ENCODE measurements at places on chromosomes 3 and 15.

DNA sequence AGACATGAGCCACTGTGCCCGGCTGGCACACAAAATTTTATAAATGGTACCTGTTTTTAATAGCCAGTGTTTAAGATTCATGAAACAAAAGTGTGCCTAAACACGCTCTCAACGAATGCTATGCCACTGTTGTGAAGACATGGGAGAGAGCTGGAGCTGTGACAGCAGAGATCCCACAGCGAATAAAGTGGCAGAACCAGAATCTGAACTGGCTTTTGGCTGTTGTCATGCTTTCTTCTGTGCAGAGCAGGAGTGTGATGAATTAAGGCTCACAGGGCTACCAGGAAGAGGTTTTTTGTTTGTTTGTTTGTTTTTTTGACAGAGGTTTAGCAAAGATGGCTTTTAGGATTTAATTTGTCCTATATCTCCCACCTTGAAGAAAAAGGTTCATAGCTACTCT lies 14.5 kb downstream of the PTPRG start:
- DNase-seq: no peak

DNA sequence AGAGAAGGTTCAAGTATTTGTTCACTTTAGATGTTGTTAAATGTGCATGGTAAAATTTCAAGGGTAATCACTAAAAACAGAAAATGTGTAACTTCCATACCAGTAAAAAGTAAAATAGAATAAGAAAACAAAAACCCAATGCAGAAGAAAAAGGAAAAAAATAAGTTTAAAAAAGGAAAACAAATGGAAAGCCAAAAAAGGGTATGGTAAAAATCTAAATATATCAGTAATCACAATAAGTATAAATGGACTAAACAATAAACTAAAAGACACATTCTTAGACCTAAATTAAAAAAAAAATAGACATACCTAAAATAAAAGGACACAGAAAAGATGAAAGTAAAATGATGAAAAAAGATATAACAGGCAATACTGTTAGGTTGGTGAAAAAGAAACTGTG lies 9.5 kb upstream of the CLN6 start:
- no peak for DNase-seq

DNA sequence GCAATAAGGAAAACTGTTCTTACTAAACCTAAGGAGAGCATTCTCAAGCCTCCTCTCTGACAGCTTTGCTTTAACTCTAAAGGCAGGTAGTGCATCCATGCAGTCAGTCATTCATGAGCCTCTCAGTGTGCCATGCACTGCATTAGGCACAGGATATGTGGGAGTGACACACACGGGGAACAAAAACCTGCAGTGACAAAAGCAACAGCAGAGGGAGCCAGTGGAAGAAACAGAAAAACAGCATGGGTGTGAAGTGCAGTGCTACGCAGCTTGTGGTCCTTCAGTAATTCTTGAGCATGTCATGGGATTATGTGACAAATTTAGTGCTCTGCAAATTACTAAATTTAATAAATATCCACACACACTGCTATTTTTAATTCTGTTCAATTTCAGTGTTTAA lies 230.7 kb downstream of the BBX start:
- DNase-seq: peak; percentile 27

DNA sequence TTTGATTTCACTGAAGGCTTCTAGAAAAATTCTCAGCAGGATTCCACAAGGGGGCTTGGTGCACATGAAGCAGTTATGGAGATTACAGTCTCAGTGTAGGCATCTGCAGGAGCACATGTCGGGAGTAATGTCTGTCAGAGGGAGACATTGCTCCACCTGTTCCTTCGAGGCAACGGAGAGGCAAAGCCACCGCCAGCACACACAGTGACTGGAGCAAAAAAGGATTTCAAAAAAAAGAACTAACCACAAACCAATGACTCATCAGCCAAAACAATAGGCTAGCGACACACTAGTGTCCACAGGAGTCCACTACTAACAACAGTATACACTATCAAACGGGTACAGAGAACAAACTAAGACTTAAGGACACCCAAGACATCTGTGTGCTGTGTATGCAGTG lies 68.9 kb downstream of the NPTN start:
- DNase-seq: no peak

GRCh38 chr3:193971966-193972365 lies 164.0 kb upstream of the HES1 start:
- no peak for DNase-seq

DNA sequence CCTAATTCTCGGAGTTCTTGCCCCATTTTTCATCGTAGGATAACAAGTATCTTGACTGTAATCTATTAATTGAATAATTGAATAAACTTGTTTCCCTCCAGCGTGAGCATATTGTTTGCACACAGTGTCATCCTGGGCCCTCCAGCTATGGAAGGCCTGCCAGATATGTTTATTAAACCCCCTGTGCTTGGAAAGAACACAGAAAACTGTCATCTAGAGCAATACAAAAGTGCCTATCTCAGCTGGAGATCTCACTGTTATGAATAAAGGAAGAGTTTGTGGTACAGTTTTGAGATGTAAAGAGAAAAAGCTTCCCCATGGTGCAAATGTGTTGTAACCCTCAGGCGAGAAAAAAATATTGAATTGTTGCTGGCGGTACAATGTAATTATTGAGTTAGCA lies 405.9 kb downstream of the SOX2 start:
- no peak for DNase-seq

GRCh38 chr15:65399997-65400396 lies 22.2 kb upstream of the IGDCC3 start:
- no peak for DNase-seq

GRCh38 chr3:187746442-187747281 lies 1.4 kb upstream of the BCL6 start:
- no peak for DNase-seq

- no peak for DNase-seq
These were observed 13.2 kb upstream of the SLC6A6 start for GRCh38 chr3:14389166-14389606.

DNA sequence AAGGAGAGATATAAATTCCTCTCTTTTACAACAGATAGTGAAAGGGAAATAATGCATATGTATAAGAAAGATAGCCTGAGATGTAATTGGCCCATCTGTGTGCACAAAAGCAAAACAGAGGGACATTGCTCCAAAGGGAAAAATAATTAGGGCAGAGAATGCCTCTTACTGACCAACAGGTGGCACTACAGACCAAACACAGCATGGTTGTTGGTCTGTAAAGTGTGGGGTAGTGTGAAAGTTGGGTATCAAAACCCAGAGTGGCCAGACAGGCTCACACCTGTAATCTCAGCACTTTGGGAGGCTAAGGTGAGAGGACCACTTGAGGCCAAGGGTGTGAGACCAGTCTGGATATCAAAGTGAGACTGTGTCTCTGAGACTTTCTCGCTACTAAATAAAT lies 4.5 kb upstream of the TLNRD1 start:
- no peak for DNase-seq

- DNase-seq: no peak
These were observed 33.9 kb upstream of the TOPBP1 start for GRCh38 chr3:133695560-133696171.

- no peak for DNase-seq
These were observed 84.3 kb downstream of the MECOM start for GRCh38 chr3:169579116-169579710.

DNA sequence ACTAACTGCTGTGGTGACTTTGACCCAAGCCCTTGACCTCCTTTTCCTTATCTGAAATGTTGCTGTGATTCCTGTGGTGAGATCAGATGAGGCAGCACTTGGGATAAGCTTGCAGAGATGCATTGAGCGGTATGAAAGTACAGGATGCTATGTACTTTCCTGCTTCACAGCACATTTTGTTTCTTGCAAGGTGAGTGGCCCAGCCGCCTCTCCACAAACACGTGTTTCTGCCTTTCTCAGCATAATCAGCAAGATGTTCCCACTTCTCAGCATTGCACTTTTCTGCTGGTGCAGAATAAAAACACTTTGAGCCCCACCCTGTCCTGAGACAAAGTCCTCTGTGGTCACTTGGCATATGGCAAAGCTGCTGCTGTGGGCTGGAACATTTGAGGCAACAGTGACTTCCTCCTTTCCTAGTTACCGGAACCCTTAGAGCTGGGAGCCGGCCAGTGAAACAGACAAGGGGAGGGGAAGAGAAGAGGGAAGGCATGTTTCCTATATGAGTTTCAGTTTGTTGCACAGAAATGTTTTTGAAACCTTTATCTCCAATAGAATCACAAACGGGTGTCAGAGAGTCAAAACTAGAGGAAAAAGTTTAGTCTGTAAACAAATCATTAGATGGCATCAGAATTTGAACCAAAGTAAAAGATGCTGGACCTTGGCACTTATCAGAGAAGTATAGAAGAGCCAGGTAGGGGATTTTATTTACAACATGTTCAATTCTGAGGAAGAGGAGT lies 5.0 kb downstream of the NUDT16 start:
- no peak for DNase-seq

DNA sequence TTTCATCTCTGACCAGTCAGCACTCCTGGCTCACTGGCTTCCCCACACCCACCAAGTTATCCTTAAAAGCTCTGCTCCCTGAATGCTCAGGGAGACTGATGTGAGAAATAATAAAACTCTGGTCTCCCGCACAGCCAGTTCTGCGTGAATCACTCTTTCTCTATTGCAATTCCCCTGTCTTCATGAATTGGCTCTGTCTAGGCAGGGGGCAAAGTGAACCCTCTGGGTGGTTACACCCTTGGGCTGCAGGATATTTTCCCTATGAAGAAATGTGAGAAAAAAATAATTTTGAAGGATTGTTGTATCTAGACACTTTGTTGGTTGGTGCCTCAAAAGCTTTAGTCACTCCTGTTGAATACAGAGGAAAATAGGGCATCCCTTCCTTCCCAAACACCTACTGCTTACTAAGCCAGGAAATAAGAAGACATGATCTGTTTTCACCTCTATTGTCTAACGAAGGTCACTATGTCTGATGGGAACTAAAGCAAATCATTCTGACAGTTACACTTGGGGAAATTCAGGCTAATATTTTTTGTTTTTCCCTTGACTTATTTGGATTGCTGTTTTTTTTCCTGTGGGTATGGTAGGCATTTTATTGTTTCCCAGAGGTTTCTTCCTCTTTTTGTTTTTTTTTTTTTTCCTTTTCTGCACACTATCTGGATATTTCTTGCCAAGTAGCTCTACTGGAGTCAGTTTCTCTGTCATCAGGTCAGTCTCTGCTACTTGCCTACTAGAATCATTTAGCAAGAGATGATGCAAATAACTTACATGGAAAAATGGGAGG lies 15.3 kb upstream of the TNFSF10 start:
- DNase-seq: no peak

- DNase-seq: no peak
These were observed 12.9 kb downstream of the WNT5A start for GRCh38 chr3:55474213-55474632.
